ENCODE measurements at places on chromosomes 12 and 14.

- DNase-seq = peak; percentile 99
Measured at GRCh38 chr12:51371295-51371953, 19.8 kb downstream of the GALNT6 start.

DNA sequence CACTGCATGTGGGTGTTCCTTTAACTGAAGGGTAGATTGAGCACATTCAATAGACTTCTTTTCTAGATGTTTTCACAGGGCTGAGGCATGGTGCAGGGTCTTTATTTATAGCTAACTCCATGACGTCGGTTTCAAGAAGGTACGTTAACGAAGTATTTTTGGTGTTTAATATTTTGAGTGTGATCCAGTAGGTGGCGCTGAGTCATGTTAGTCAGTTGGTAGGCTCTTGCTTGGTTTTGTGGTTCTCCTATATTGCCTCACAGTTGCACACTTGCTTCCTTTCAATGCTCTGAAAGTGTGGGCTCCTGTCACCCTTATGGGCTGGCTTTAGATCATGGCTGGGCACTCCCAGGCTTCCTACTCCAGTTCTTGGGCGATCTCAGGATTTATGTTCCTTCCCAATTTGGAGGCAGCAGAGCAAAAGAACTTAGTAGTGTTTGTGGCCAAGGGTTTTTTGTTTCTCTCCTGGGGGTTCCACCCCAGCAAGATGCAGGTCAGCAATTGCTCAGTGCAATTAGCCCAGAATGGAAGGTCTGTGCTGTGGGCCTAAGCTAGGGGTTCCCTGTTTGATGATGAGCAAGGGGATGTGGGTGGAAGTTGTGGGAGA, 471.6 kb upstream of the FOXG1 start:
- DNase-seq = peak; percentile 18

DNA sequence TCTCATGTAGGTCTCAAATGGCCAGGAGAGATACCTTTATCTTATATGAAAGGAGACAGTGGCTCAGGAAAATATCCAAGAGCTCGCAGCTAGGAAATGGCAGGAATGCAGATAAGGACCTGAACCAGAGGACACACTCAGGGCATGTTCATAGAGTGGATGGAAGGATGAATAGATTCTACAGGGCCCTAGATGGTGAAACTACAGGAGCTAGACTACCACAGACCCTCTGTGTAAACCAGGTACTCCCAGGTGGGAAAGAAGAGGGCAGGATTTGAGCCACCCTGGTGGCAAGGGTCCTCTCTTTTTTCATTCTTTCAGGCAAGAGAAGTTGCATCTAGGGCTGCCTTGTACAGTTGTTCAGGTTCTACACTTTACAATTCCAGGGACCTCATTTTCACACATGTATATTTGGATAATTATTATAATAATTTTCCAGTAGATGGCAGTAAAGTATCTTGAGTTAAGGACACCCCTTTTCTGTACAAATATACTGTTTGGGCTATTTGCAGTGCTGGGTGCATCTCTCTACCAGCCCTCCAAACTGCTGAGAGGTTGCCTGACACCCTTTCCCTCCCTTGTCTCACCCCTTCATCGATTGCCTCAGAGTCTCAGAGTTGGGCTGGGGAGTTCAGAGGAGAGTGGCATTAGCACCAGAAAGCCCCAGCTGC, 10.5 kb upstream of the ZDHHC22 start:
- no peak for DNase-seq

DNA sequence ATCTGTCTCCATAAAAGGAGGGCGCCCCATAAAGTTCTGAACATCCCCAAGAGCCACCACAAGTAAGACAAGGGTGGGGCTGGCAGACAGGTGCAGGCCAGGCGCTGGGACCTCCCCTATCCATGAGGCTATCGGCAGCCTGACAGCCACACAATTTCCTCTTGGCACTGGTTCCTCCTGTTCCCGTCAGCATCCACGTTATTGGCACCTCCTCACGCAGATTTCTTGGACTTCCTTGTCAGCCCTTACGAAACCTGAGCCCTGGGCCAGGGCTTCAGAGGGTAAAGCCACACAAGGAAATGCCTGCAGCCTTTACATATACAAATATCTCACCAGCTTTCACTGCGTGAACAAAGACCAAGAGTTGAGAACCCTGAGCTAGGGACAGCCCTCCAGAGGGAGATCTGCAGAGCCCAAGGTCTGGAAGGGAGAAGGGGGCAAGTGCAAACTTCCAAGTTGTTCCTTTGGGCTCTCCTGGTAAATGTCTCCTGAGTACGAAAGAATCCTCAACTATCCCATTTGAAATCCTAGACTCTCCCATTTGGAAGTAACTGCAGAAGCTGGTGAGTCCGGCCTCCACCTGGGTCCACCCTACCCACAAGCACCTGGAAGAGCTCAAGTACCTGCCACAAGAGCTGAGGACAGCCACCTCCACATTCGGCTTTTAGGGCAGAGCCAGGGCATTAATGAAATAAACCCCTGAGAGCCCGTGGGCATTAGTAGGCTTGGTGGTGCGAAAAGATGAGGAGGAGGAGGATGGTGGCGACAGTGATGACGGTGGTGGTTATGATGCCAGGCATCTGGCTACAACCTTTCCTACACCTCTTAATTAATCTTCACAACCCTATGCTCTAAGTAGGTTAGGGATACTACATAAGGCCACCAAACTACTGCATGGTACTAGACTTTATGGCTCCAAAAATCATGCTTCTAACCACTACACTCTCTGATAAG, 5.5 kb upstream of the TC2N start:
- DNase-seq = no peak

- no peak for DNase-seq
Measured at GRCh38 chr12:65825507-65826352, 1.4 kb downstream of the HMGA2 start.

DNA sequence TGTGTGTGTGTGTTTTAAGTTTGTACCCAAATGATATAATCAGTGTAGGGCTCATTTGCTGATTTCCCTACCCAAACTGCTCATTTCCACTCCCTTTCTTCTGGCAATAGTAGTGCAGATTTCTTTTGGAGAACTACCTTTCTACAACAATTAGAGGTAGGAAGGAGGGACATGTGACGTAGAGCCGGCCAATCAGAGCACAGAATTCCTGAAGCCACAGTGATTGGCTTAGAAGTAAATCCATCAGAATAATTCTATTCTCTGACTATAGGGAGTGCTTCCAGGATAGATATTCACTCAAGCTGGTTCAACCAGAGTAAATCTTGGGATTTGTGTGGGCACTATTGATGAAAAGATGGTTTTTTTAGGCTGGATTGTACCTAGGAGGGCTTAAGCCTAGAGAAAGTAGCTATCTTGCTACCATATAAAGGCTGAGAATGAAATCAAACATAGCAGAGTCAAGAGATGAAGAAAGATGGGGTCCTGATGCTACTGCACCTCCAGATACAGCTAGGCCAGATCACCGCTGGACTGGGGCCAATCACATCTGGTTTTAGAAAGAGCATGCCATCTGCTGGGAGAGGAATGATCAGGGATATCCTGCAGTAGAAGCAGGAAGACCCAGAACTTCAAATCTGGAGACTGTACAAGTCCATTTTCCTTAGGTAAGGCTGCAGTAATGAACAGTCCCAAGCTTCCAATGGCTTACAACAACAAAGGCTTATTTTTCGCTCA, 54.1 kb upstream of the NUAK1 start:
- no peak for DNase-seq

All from retinal pigment epithelial cell (primary cell).